ENCODE measurements at places on chromosomes 1 and 21. TPM values are rescaled to one million over a fixed set of nuclear protein-coding genes. Genes with fewer than 3 reads are reported as not detected.

The SPRR2G gene
- total RNA-seq = not detected

GRCh38 chr21:42113926-42114409, 42.9 kb downstream of the UMODL1 start:
- DNase-seq = no peak

- DNase-seq = no peak
Measured at GRCh38 chr1:205947024-205947423, 3.8 kb upstream of the SLC26A9 start.

DNA sequence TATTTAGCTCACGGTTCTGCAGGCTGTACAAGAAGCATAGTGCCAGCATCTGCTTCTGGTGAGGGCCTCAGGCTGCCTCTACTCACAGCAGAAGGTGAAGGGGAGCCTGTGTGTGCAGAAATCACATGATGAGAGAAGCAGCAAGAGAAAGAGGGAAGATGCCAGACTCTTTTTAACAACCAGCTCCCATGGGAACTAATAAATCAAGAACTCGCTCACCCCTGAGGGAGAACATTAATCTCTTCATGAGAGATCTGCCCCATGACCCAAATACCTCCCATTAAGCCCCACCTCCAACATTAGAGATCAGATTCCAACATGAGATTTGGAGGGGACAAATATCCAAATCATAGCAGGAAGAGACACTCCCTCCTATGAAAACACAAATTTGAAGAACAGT, 74.1 kb downstream of the OLFML2B start:
- DNase-seq = no peak

DNA sequence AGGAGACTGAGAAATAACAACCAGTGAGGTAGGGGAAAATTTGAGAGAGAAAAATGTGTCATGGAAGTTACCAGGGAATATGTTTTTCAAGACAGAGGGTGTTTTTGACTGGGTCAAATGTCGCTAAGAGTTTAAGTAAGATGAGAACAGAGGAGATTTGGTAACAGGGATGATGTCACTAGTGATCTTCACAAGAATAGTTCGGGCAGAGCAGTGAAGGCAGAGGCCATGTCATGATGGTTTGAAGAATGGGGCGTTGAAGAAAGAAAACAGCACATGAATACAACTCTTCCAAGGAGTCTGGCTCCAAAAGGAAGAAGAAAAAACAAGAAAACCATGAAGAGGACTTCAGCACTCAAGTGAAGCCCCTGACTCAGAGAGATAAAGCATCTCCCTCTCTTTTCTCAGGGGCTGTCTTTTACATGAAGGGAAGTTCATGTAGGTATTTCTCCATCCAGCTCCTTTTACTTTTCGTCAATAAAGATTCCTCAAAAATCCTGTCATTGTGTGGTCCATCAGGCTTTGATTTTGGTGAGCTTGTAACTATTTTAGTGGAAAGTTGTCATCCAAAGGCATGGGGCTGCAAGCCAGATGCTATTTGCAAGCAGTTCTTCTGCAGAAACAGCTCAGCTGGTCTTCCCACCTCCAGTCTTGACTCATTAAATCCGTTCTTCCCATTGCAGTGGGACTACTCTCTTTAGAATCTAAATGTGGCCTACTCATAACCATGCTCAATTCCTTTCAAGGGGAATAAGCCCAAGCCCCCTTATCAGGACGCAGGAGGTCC, 397.3 kb downstream of the LMX1A start:
- DNase-seq = no peak

The CYP2J2 gene
- 0.11 TPM for total RNA-seq

The GIPC2 gene
- total RNA-seq = 1.5 TPM

DNA sequence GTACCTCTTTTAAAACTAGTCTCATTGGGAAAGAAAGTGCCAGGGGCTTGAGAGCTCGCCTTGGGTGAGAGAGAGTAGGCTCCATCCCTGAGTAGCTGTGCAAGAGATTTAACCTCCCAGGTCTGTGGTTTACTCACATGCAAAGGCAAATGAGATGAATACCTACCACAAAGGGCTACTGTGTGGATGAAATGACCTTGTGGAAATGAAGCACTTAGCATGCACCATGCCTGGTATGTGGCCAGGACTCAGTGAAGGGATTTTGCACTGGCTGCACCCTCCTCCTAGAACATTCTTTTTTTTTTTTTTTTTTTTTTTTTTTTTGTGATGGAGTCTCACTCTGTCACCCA, 120.3 kb downstream of the PROX1 start:
- DNase-seq = no peak

The FMO1 gene
- total RNA-seq = not detected

GRCh38 chr1:229430761-229431283, 3.1 kb downstream of the ACTA1 start:
- DNase-seq = peak; percentile 48

- no peak for DNase-seq
Measured at GRCh38 chr1:27570784-27571183, 33.2 kb downstream of the AHDC1 start.

The PSRC1 gene
- total RNA-seq = 60.4 TPM

- no peak for DNase-seq
Measured at GRCh38 chr1:32900371-32900955, 726 bp downstream of the TMEM54 start.

The LRRC53 gene
- not detected for total RNA-seq
